ENCODE measurements at places on chromosomes 4 and X. TPM values are rescaled to one million over a fixed set of nuclear protein-coding genes. Genes with fewer than 3 reads are reported as not detected.

GRCh38 chrX:43707812-43708548 is 51.9 kb downstream of the MAOA start:
- H3K36me3 ChIP-seq, result no peaks in the 10 kb centered on the region
- no peak overlapping the region for H3K4me3 ChIP-seq
- H3K27ac ChIP-seq, result no peak overlapping the region
- H3K4me1 ChIP-seq, result no peaks in the 10 kb centered on the region

Gene ZCCHC18
- 0.62 TPM for total RNA-seq

DNA sequence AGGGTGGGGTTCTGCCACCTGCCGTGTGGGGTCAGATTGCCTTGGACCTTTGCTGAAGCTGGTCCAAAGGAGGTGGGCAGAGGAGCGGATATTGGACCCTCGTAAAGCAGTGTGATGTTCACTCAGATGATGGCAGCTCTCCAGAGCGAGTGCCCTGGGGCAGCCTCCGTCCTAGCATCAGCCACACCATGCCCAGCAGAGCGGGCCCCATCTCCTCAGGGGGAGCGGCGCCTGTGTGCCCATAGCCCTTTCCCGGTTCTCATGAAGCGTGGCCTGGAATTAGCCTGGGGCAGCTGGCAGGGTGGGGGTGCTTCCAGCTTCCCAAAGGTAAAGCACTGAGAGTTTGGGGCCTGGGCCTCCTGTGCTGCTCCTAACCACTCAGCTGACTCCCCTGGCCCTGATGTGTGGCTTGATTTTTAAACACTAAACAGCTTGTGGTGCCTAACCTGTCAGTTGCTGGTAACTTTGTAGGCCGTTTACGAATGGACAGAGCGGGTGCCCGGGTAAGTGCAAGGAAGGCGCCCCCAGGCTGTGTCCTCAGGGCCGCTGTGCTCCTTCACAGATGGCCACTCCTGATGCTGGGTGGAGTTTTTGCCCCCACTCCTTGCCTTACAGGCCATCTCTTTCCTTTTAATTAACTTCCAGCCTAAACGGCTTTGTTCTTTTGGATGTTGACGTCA is 36.0 kb downstream of the NOP14 start:
- DNase-seq, result no peak
- no peak overlapping the region for H3K4me3 ChIP-seq
- peaks cover 12% of the 10 kb centered on the region for H3K4me1 ChIP-seq
- H3K27ac ChIP-seq, result no peak overlapping the region

DNA sequence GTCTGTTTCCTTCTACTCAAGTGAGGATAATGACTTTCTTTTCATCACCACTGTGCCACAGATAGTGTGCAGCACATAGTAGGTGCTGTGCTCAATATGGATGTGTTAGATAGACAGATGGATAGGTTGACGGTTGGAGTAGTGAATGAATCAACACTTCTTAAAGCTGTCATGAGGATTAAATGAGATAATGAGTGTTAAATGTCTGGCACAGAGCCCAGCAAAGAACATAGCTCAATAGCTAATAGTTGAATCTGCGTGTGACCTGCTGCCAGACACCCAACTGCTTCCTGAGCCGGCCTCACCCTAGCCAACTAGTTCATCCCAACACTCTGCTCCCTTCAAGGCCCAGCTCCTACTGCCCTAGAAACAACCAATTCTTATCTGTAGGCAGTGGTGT is 67.7 kb upstream of the PJA1 start:
- no peak overlapping the region for H3K4me3 ChIP-seq
- no peaks in the 10 kb centered on the region for H3K36me3 ChIP-seq
- H3K4me1 ChIP-seq, result no peaks in the 10 kb centered on the region
- H3K27ac ChIP-seq, result no peak overlapping the region
- no peak for DNase-seq

DNA sequence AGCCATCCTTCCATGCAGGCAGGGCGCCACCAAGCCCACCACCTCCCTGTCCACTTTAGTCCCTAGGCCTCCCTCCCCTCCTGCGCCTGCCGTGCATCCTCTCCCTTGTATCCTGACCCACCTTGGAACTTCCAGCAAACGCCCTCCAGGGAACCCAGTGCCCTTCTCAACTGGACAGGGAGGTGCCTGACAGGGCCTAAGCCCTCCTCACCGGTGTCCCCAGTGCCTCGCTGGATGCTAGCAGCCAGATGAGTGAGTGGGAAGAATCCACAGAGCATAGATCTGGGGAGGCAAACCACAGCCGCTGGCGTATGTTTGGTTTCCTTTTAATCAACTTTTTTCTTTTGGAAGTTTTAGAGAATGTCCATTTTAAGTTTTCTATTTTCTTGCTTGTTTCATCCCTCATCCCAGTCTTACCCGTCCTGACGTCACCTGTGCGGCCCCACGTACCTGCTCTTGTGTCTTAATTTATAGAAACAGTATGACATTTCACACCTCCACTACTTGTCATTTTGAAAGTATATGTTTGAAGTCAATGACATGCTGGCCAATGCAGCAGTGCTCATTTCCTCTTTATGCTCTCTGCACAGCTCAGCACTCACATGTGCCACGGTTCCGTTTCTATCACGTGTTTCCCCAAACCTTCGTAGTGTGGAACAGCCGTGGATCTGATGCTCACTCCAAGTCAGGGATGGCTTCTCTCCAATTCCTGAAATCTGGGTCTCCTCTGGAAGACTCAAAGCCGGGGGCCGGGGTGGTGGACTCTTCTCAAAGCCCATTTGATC is 3.4 kb upstream of the HMX1 start:
- no peaks in the 10 kb centered on the region for H3K27me3 ChIP-seq
- no peak for DNase-seq
- no peaks in the 10 kb centered on the region for H3K4me1 ChIP-seq
- no peaks in the 10 kb centered on the region for H3K36me3 ChIP-seq
- H3K27ac ChIP-seq, result no peak overlapping the region

GRCh38 chr4:22170353-22170752 is 221.8 kb upstream of the KCNIP4 start:
- H3K4me3 ChIP-seq, result no peak overlapping the region
- H3K36me3 ChIP-seq, result no peaks in the 10 kb centered on the region
- no peak for DNase-seq
- H3K4me1 ChIP-seq, result no peaks in the 10 kb centered on the region
- no peaks in the 10 kb centered on the region for H3K27me3 ChIP-seq

DNA sequence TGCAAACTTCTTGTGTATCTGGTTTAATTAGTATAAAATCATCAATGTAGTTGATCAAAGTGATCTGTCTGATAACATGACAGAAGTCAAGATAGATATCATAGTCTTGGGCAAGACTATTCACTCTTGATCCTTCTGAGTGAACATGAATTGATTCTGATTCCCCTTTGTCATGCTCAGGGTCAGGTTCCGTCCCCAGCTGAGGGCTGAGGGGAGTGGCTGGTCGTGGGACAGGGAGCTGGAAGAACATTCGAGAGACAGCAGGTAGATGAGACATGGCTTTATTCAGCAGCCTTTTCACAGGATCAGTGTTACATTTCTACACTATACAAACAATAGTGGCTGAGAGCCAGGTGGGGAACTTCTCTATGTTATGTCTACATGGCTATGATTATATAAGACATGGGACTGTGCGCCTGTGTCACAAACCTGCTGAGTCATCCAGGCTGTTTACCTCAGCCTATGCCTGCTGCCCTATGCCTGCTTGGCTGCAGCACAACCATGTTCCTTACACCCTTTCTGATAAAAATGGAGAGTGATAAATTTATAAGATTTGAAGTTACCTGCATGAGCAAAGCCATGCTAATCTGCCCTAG is 586.9 kb upstream of the NR3C2 start:
- H3K27me3 ChIP-seq, result no peaks in the 10 kb centered on the region
- no peaks in the 10 kb centered on the region for H3K4me1 ChIP-seq
- no peak for DNase-seq
- H3K4me3 ChIP-seq, result no peak overlapping the region
- no peaks in the 10 kb centered on the region for H3K36me3 ChIP-seq

Gene SAGE1
- total RNA-seq, result not detected

GRCh38 chr4:64417974-64418373 is 8.7 kb upstream of the TECRL start:
- DNase-seq, result no peak
- H3K4me3 ChIP-seq, result no peak overlapping the region
- H3K4me1 ChIP-seq, result no peaks in the 10 kb centered on the region
- no peak overlapping the region for H3K27ac ChIP-seq
- H3K27me3 ChIP-seq, result no peaks in the 10 kb centered on the region

Gene SMPX
- not detected for total RNA-seq

Gene TAF7L
- 0.18 TPM for total RNA-seq

GRCh38 chr4:138235419-138235952 is 6.7 kb downstream of the SLC7A11 start:
- H3K27me3 ChIP-seq, result no peaks in the 10 kb centered on the region
- no peaks in the 10 kb centered on the region for H3K36me3 ChIP-seq
- no peak overlapping the region for H3K4me3 ChIP-seq

GRCh38 chrX:10922835-10923234 is 188.3 kb upstream of the HCCS start:
- no peak for DNase-seq
- no peak overlapping the region for H3K4me3 ChIP-seq
- H3K27me3 ChIP-seq, result no peaks in the 10 kb centered on the region
- H3K4me1 ChIP-seq, result no peaks in the 10 kb centered on the region
- no peaks in the 10 kb centered on the region for H3K36me3 ChIP-seq

Gene MAGEB2
- 0.10 TPM for total RNA-seq

Gene MAP7D2
- 7.6 TPM for total RNA-seq

DNA sequence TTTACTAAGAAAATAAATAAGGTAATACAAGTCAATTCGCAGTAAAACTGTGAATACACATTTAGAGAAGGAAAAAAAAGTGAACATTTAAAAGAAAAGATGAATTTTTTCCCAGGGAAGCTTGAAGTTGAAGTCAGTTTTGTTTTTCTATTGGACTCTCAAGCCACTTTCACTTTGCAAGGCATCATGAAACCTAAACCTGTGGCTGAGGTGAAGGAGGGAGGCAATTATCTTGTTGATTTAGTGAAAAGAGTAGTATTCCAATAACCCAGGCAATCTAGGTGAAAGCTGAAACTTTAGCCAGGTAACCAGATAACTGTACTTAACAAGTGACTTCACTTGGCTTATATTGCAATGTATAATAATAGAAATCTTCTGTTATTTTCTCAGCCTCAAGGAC is 138.6 kb downstream of the HDX start:
- H3K27me3 ChIP-seq, result no peaks in the 10 kb centered on the region
- no peaks in the 10 kb centered on the region for H3K36me3 ChIP-seq
- DNase-seq, result no peak
- H3K4me1 ChIP-seq, result no peaks in the 10 kb centered on the region
- no peak overlapping the region for H3K4me3 ChIP-seq

Gene MAOA
- total RNA-seq, result 0.23 TPM

GRCh38 chr4:86959588-86960500 is 25.0 kb downstream of the AFF1 start:
- no peak overlapping the region for H3K27ac ChIP-seq
- no peak overlapping the region for H3K4me3 ChIP-seq
- H3K36me3 ChIP-seq, result no peaks in the 10 kb centered on the region
- H3K4me1 ChIP-seq, result no peaks in the 10 kb centered on the region

- DNase-seq, result no peak
- no peaks in the 10 kb centered on the region for H3K27me3 ChIP-seq
- H3K4me1 ChIP-seq, result no peaks in the 10 kb centered on the region
- H3K36me3 ChIP-seq, result no peaks in the 10 kb centered on the region
- no peak overlapping the region for H3K27ac ChIP-seq
These were observed 129.5 kb upstream of the KLF3 start for GRCh38 chr4:38534344-38535045.

Gene LIMCH1
- total RNA-seq, result 3.3 TPM

Gene RPA4
- total RNA-seq, result 0.23 TPM

Gene PTPN13
- total RNA-seq, result 12.5 TPM

- H3K36me3 ChIP-seq, result no peaks in the 10 kb centered on the region
- DNase-seq, result no peak
- no peak overlapping the region for H3K4me3 ChIP-seq
- H3K4me1 ChIP-seq, result no peaks in the 10 kb centered on the region
- H3K27me3 ChIP-seq, result no peaks in the 10 kb centered on the region
These were observed 29.8 kb downstream of the SPANXA2 start for GRCh38 chrX:141619336-141619735.

- no peaks in the 10 kb centered on the region for H3K27me3 ChIP-seq
- H3K4me3 ChIP-seq, result no peak overlapping the region
- H3K36me3 ChIP-seq, result no peaks in the 10 kb centered on the region
- no peak overlapping the region for H3K27ac ChIP-seq
These were observed 356.2 kb downstream of the GRIA2 start for GRCh38 chr4:157576671-157577217.

GRCh38 chr4:67723949-67724348 is 23.0 kb upstream of the UBA6 start:
- no peak overlapping the region for H3K27ac ChIP-seq
- no peaks in the 10 kb centered on the region for H3K27me3 ChIP-seq
- DNase-seq, result no peak
- H3K4me3 ChIP-seq, result no peak overlapping the region

- no peak overlapping the region for H3K4me3 ChIP-seq
- DNase-seq, result no peak
- no peak overlapping the region for H3K27ac ChIP-seq
- H3K4me1 ChIP-seq, result no peaks in the 10 kb centered on the region
These were observed 641.8 kb downstream of the FSTL5 start for GRCh38 chr4:161522031-161522430.

GRCh38 chr4:8199594-8200301 is 658 bp downstream of the SH3TC1 start:
- H3K27ac ChIP-seq, result no peak overlapping the region
- DNase-seq, result no peak
- no peaks in the 10 kb centered on the region for H3K27me3 ChIP-seq
- H3K36me3 ChIP-seq, result no peaks in the 10 kb centered on the region

Gene CWH43
- not detected for total RNA-seq

DNA sequence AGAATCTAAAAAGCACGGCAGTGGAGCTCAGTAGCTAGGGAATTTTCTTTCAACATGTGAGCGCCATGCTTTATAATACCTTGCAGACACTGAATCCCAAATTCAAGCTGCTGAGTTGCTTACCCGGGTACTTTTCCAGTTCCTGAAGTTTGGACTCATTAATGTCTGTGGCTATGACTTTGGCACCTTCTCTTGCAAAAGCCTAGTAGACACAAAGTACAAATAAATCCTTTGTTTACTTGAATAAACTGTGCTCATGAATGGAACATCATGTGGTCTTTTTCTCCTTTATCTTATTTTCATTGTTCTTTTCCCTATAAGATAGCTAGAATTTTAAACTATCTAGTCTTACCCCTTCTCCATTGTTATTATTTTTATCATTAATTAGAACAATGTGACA is 4.6 kb downstream of the BDH2 start:
- H3K4me1 ChIP-seq, result no peaks in the 10 kb centered on the region
- H3K27ac ChIP-seq, result no peak overlapping the region
- no peaks in the 10 kb centered on the region for H3K27me3 ChIP-seq
- DNase-seq, result no peak
- no peaks in the 10 kb centered on the region for H3K36me3 ChIP-seq
- H3K4me3 ChIP-seq, result no peak overlapping the region

Gene F8
- total RNA-seq, result 12.4 TPM

GRCh38 chrX:136204571-136204970 is 46.6 kb downstream of the MAP7D3 start:
- H3K27me3 ChIP-seq, result no peaks in the 10 kb centered on the region
- H3K4me3 ChIP-seq, result no peak overlapping the region
- no peak for DNase-seq
- no peaks in the 10 kb centered on the region for H3K4me1 ChIP-seq
- no peaks in the 10 kb centered on the region for H3K36me3 ChIP-seq

Gene SCOC
- 30.2 TPM for total RNA-seq
